ENCODE measurements at places on chromosomes 6 and 20. TPM values are rescaled to one million over a fixed set of nuclear protein-coding genes. Genes with fewer than 3 reads are reported as not detected.

GRCh38 chr20:48706116-48706656 is 121.6 kb downstream of the PREX1 start:
- H3K4me3 ChIP-seq: no peak overlapping the region
- no peak for DNase-seq
- no peak overlapping the region for H3K27ac ChIP-seq
- H3K36me3 ChIP-seq: no peaks in the 10 kb centered on the region

DNA sequence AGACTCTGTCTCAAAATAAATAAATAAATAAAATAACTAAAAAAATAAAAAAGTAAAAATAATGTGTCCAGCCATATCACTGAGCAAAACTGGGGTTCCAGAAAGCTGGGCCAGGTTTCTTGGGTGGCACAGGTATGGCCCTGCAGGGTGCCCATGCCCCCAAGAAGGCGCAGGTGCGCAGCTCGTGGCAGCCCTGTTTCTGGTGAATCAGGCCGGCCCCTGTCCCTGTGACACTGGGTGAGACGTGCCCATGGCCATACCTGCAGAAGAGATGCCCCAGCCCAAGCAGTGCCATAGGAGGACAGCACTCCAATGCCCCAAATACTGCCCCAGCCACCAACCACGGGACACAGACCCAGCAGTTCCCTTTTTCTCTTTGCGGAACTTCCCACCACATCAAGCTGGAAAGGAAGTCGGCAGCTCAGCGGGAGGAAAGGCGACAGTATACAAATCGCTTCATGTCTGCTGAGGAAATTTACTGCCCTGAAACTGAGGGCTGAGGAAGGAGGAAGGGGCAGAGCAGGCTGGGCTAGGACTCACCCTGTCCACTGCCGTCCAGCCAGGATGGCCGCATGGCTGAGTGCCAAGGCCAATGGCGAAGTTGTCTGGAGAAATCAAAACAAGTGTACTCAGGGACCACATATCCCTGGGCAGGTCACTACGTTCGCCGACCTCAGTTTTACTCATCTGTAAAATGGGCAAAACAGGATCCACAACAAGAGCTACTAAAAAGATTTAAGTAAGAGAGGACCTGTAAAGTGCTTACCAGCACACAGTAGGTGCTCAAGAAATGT is 55.4 kb downstream of the PREX1 start:
- H3K27ac ChIP-seq: peak overlapping the region; percentile 50
- no peaks in the 10 kb centered on the region for H3K36me3 ChIP-seq
- DNase-seq: no peak
- no peaks in the 10 kb centered on the region for H3K27me3 ChIP-seq
- H3K4me3 ChIP-seq: no peak overlapping the region

DNA sequence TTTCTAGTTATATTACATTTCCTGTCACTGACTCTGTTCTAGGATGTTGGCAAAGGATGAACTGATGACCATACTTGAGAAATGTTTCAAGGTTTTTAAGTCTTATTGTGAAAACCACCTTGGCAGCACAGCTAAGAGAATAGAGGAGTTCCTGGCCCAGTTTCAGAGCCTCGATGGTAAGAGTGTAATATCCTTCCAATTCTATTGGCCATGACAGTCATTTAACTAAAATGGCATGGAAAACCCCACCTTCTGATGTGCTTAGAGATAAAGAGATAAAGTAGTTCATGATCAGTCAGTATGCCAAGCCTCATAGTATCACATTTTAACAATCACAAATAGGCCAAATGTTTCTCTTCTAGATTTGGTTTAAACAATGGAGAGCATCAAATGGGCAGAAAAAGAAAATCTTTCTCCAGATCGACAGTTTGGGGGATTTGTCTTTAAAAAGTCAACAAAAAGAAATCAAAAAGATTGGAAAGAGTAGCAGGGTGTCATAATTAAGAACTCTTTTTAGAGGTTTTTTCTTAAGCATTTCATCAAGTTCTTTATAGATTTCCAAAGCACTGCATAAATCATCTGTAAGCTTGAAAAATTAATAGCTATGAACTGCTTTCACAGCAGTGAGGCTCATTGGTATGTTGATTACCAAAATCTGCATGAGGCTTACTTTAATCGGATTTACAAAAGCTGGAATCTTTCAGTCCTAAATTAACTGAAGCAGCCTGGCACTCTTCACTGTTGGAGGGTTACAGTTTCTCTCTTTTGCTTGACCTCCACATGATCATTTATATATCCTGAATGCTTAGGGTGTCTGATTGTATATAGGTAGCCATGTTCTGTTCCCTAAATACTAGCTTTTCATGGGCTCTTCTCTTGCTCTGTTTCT is 48.7 kb downstream of the AKIRIN2 start:
- no peaks in the 10 kb centered on the region for H3K27me3 ChIP-seq
- no peaks in the 10 kb centered on the region for H3K4me1 ChIP-seq
- peaks cover 4% of the 10 kb centered on the region for H3K36me3 ChIP-seq
- no peak overlapping the region for H3K27ac ChIP-seq

DNA sequence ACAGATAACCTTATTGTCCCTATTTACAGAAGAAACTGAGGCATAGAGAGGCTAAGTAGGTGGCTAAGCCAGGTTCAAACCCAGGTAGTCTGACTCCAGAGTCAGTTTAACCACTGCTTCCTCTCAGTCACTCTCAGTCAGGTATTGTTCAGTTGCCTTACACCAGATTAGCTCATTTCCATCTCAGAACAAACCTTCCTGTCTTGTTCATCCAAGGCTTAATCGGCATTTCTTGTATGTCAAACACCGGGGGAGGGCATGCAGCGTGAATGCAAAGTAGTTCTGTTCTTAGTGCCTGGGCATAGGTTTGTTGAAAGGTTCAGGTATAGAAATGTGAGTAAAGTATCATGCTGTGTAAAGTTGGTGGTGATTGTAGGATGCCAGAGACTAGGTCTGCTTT is 51.7 kb downstream of the CTNNBL1 start:
- H3K27ac ChIP-seq: no peak overlapping the region
- H3K36me3 ChIP-seq: peaks cover 12% of the 10 kb centered on the region
- H3K4me3 ChIP-seq: no peak overlapping the region

RAET1L gene
- total RNA-seq: not detected

HDGFL1 gene
- not detected for total RNA-seq

GRCh38 chr20:46347841-46348803 is 39.8 kb upstream of the CDH22 start:
- H3K27ac ChIP-seq: no peak overlapping the region
- no peak overlapping the region for H3K4me3 ChIP-seq
- peaks cover 3% of the 10 kb centered on the region for H3K36me3 ChIP-seq
- no peaks in the 10 kb centered on the region for H3K27me3 ChIP-seq
- DNase-seq: no peak
- H3K4me1 ChIP-seq: peaks cover 4% of the 10 kb centered on the region

DNA sequence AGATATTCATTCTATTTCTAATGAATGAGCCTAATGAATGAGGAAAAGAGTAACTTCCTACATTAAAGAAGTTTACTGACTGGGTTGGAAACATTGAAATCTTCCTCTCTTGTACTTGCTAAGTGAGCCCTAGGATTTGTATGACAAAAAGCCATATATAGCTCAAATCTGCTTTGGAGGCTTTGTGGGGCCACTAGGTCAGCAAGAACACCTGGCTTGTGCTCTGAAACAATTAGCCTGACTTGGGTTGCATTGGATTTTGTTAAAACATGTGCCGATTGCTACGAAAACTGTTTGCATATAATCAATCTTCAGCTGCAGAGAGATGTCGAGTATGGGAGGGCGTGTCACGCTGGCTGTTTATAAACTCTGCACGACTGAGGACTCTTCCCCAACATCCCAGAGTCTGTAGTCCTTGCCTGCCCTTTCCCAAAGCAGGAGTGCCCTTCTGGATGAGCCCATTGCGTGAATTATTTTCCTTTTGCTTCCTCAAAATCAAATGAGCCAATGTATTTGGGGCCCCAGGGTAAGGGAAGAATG is 684.8 kb downstream of the DHX35 start:
- H3K36me3 ChIP-seq: no peaks in the 10 kb centered on the region
- H3K4me3 ChIP-seq: no peak overlapping the region
- H3K27me3 ChIP-seq: no peaks in the 10 kb centered on the region
- no peak for DNase-seq

SLC26A8 gene
- total RNA-seq: 0.33 TPM

- H3K27me3 ChIP-seq: no peaks in the 10 kb centered on the region
- H3K27ac ChIP-seq: peak overlapping the region; percentile 99
- H3K4me3 ChIP-seq: peak overlapping the region; percentile 92
- peak; percentile 86 for DNase-seq
These were observed 405 bp downstream of the RNF146 start for GRCh38 chr6:127266892-127267645.

- DNase-seq: no peak
- H3K4me3 ChIP-seq: no peak overlapping the region
- no peaks in the 10 kb centered on the region for H3K27me3 ChIP-seq
- H3K36me3 ChIP-seq: no peaks in the 10 kb centered on the region
These were observed 326.6 kb downstream of the NRN1 start for GRCh38 chr6:5680095-5680494.

- H3K4me3 ChIP-seq: no peak overlapping the region
- H3K27ac ChIP-seq: no peak overlapping the region
- H3K36me3 ChIP-seq: no peaks in the 10 kb centered on the region
- no peaks in the 10 kb centered on the region for H3K27me3 ChIP-seq
- no peaks in the 10 kb centered on the region for H3K4me1 ChIP-seq
These were observed 31.7 kb upstream of the KCNK5 start for GRCh38 chr6:39260953-39261352.

DNA sequence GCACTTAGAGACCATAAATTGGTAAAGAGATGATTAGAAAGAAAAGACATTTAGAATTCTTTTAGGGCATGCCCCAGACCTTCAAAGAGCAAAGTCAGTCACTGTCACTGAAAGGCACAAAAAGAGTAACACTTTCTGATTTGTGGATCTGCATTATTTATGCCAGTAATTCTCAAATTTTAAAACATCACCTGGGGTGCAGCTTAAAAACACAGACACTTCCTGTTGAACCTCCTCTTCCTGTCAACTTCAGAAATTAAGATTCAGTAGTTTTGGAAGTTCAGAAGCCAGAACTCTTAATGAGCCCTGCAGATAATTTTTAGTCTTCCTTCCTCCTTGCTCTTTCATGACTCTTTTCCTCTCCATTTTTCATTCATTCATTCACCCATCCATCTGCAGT is 137.5 kb downstream of the NRN1 start:
- no peaks in the 10 kb centered on the region for H3K4me1 ChIP-seq
- H3K36me3 ChIP-seq: no peaks in the 10 kb centered on the region
- no peak overlapping the region for H3K27ac ChIP-seq
- no peak overlapping the region for H3K4me3 ChIP-seq
- DNase-seq: no peak
- H3K27me3 ChIP-seq: no peaks in the 10 kb centered on the region

C6orf163 gene
- 0.79 TPM for total RNA-seq

GRCh38 chr20:59785986-59786795 is 147.2 kb downstream of the SYCP2 start:
- no peaks in the 10 kb centered on the region for H3K27me3 ChIP-seq
- no peak overlapping the region for H3K4me3 ChIP-seq
- H3K27ac ChIP-seq: no peak overlapping the region
- peak; percentile 10 for DNase-seq

- no peak for DNase-seq
- H3K4me1 ChIP-seq: no peaks in the 10 kb centered on the region
These were observed 19.6 kb upstream of the ARMH2 start for GRCh38 chr6:24818346-24818745.

DNA sequence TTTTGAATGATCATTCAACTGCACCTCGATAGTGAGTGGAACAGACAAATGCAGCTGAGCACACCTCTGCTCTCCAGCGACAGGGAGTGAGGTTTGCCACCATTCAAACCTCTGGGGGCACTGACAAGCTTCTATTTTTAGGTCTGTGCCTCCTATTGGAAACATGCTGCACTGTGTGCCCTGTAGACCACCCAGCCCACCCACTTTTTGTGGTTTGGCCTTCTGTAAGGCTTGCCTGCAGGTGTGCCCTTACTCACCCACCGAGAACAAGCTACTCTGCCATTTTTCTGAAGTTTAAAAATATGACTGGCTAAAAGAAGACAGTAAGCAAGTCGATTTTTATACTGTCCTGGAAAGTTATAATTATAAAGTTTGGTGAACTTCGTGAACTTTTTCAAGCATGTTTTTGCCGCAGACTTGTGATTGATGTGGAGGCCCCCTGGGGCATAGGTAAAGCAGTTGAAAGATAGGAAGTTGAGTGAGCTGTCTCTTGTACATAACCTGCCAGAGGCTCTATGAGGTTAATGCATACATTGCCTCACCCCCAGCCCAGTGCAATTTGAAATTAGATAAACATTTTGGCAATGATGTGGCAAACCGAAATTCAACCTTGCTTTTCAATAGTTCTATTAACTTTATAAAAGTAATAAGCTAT is 53.8 kb downstream of the ADGRG6 start:
- no peaks in the 10 kb centered on the region for H3K36me3 ChIP-seq
- no peak overlapping the region for H3K27ac ChIP-seq
- no peaks in the 10 kb centered on the region for H3K27me3 ChIP-seq
- peaks cover 5% of the 10 kb centered on the region for H3K4me1 ChIP-seq
- no peak for DNase-seq
- no peak overlapping the region for H3K4me3 ChIP-seq

EDN1 gene
- 0.70 TPM for total RNA-seq

GRCh38 chr6:1129131-1129530 is 182.8 kb upstream of the FOXQ1 start:
- H3K27me3 ChIP-seq: no peaks in the 10 kb centered on the region
- no peak overlapping the region for H3K27ac ChIP-seq
- no peak for DNase-seq

DNA sequence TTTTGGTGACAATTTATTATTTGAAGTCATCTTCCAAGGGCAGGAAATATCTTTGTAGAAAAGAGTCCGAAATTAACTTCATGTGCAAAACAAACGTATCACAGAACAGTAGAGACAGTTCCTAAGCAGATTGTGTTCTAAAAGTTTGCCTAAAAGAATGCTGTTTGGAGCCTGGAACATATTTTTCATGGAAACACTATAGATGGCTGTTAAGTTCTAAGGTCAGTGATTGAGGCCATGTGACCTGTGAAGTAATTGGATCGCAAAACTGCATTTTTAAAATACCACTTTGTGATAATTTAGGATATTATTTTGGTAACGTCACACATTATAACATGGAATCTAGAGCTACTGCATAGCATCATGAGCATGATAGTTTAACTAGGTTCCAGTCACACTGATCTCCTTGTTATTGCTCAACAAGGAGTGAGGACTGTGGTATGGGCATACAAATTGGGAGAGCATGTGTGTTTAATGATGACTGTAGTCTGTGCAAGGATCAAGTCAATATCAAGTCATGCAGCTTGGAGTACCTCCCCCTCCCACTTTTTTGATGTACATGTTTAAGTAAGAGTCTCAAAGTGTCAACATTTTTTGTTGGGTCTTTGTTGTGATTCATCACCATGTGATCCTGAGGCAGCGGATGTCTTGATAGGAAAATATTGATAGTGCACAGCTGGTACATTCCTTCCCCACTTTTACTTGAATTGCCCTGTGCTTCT is 609.3 kb upstream of the CITED2 start:
- H3K27ac ChIP-seq: no peak overlapping the region
- no peaks in the 10 kb centered on the region for H3K4me1 ChIP-seq
- no peaks in the 10 kb centered on the region for H3K27me3 ChIP-seq

- no peaks in the 10 kb centered on the region for H3K36me3 ChIP-seq
- no peak overlapping the region for H3K4me3 ChIP-seq
- no peaks in the 10 kb centered on the region for H3K27me3 ChIP-seq
- peak overlapping the region; percentile 33 for H3K27ac ChIP-seq
These were observed 57.3 kb upstream of the SMIM29 start for GRCh38 chr6:34305982-34306708.

GRCh38 chr6:125421836-125422235 is 120.1 kb upstream of the HDDC2 start:
- H3K27ac ChIP-seq: no peak overlapping the region
- DNase-seq: no peak
- H3K4me3 ChIP-seq: no peak overlapping the region
- no peaks in the 10 kb centered on the region for H3K27me3 ChIP-seq
- H3K36me3 ChIP-seq: no peaks in the 10 kb centered on the region
